ENCODE measurements at places on chromosomes 7 and 10. TPM values are rescaled to one million over a fixed set of nuclear protein-coding genes. Genes with fewer than 3 reads are reported as not detected.

GJD4 gene
- total RNA-seq = not detected

GRCh38 chr10:68261132-68261856 is 29.4 kb upstream of the ATOH7 start:
- H3K27ac ChIP-seq = no peak overlapping the region
- H3K4me1 ChIP-seq = no peaks in the 10 kb centered on the region
- no peaks in the 10 kb centered on the region for H3K27me3 ChIP-seq
- no peak overlapping the region for H3K4me3 ChIP-seq
- no peaks in the 10 kb centered on the region for H3K36me3 ChIP-seq

DNA sequence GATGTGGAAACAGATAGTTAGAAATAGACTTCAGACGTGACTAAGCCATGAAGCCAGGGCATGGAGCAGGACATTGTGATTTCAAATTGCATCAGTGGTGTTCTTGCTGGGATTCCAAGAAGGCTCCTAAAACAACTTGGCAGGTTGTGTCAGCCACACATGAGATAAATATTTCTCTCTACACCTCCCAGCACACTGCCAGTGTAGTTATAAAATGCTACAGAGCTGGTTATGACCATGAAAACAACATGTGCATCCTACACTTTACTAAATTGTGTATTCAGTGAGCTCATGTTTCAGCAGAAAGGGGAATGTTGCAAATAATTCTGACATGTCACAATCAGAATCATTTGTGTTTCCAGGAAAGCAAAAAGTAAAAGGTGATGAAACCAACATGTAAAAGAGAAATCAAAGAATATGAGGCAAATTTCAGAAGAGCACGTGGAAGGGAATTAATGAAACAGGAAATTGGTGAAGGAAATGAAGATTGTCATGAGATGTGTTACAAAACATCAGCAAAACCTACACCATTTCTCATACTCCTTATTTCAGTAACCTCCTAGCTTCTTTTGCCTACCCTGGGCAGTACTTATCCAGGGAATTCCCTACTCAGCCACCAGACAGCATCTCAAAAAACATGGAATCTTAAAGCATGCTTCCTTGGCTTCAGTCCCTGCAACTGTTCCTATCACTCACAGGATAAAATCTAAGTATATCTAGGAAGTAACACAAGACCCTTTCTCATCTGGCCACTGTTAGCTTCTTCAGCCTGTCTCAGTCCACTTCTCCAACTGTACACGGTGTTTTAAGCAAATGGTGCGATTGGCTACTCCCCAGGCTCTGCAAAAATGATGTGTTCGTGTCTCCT is 5.8 kb upstream of the CYP3A7 start:
- H3K27ac ChIP-seq = no peak overlapping the region
- H3K4me3 ChIP-seq = no peak overlapping the region
- no peaks in the 10 kb centered on the region for H3K36me3 ChIP-seq
- H3K4me1 ChIP-seq = no peaks in the 10 kb centered on the region

DNA sequence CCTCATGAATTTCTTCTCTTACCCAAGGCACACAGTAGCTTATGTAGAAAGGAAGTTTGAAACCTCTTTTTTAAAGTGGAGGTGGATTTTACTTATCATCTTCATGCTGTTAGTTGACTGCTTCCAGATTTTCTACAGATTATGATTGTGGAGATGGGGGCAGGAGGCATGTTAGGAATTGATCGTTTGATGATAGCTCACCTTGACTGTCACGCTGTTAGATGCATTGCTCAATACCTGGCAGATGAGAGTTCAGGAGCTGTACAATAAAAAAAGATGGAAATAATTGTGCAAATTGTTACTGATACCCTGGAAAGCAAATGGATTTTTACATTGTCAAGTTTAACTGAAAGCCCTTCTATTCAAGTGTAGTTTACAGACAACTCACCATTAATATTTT is 340.3 kb downstream of the PLXDC2 start:
- H3K4me1 ChIP-seq = peaks cover 8% of the 10 kb centered on the region
- DNase-seq = no peak
- no peaks in the 10 kb centered on the region for H3K36me3 ChIP-seq
- H3K27me3 ChIP-seq = no peaks in the 10 kb centered on the region

DNA sequence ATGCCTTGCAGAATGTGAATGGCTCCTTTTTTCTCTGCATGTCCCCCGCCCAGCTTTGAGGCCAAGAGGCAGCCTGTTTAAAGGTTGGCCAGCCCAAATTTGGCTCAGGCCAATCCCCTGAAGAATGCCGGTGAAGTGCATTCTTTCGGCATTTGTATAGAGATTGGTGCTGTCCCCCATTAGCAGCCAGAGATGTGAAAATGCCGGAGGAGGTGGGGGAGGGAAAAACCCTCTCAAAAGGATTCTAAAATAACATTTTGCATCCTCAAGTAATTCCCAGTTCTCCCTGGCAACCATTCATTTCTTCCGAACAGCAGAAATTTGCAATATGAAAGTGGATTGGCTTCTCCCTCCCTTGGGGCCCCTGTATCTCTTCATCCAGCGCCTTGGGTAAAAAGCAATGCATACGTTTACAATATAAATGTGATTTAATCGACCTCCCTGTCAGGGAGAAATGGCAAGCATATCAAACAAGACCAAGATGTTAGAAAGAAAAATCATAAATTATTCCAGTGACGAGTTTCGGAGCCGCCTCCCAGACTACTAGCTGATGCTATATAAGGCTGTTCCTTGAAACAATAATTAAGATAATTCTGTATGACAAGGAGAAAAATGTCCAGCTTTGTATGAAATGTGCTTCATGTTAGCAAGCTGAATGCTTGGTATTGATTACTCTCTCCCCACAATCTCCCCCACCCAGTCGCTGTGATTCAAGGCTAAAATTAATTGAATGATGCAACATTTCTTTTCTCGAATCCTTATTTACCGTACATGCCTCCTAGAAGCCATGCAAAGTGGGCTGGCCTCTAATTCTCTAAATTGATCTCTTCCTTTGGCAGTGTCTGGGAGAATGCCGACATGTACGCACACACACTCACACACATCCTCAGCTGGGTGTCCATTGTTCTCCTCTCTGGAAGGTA is 323.7 kb downstream of the RPS24 start:
- peaks cover 57% of the 10 kb centered on the region for H3K4me1 ChIP-seq
- no peaks in the 10 kb centered on the region for H3K36me3 ChIP-seq
- H3K4me3 ChIP-seq = peak overlapping the region; percentile 30
- H3K27me3 ChIP-seq = no peaks in the 10 kb centered on the region

DNA sequence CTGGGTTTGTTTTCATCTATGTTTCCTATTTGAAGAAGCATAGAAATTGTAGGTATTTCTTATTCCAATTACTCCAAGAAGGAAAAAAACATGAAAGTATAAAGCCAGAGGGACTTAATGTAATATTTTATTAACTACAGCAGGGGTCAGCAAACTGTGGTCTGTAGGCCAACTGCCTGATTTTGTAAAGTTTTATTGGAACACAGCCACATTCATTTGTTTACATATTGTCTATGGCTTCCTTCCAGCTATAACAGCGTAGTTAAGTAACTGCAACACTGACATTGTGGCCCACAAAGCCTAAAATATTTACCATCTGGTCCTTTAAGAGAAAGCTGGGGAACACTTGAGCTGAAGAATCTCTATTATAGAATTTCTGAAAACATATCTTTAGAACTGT is 306.2 kb downstream of the BICC1 start:
- no peak for DNase-seq
- H3K27ac ChIP-seq = no peak overlapping the region
- H3K36me3 ChIP-seq = no peaks in the 10 kb centered on the region
- H3K4me1 ChIP-seq = no peaks in the 10 kb centered on the region

DLX6 gene
- not detected for total RNA-seq

WDR37 gene
- 11.6 TPM for total RNA-seq

- no peak for DNase-seq
- no peaks in the 10 kb centered on the region for H3K27me3 ChIP-seq
Observed at GRCh38 chr10:6778992-6779701, 199.1 kb upstream of the PRKCQ start.

GRCh38 chr10:348456-348855 is 213.2 kb downstream of the ZMYND11 start:
- H3K27me3 ChIP-seq = no peaks in the 10 kb centered on the region
- no peaks in the 10 kb centered on the region for H3K36me3 ChIP-seq
- no peaks in the 10 kb centered on the region for H3K4me1 ChIP-seq
- no peak for DNase-seq
- no peak overlapping the region for H3K4me3 ChIP-seq

- peak; percentile 40 for DNase-seq
- H3K36me3 ChIP-seq = no peaks in the 10 kb centered on the region
- peaks cover 14% of the 10 kb centered on the region for H3K4me1 ChIP-seq
- no peak overlapping the region for H3K4me3 ChIP-seq
- H3K27me3 ChIP-seq = no peaks in the 10 kb centered on the region
Observed at GRCh38 chr10:96255549-96256333, 15.6 kb downstream of the BLNK start.

BLVRA gene
- 24.6 TPM for total RNA-seq

NAT16 gene
- not detected for total RNA-seq

- H3K27me3 ChIP-seq = no peaks in the 10 kb centered on the region
- no peak for DNase-seq
- no peak overlapping the region for H3K27ac ChIP-seq
- H3K36me3 ChIP-seq = no peaks in the 10 kb centered on the region
- H3K4me1 ChIP-seq = no peaks in the 10 kb centered on the region
Observed at GRCh38 chr7:28107960-28108359, 72.6 kb downstream of the JAZF1 start.

DNA sequence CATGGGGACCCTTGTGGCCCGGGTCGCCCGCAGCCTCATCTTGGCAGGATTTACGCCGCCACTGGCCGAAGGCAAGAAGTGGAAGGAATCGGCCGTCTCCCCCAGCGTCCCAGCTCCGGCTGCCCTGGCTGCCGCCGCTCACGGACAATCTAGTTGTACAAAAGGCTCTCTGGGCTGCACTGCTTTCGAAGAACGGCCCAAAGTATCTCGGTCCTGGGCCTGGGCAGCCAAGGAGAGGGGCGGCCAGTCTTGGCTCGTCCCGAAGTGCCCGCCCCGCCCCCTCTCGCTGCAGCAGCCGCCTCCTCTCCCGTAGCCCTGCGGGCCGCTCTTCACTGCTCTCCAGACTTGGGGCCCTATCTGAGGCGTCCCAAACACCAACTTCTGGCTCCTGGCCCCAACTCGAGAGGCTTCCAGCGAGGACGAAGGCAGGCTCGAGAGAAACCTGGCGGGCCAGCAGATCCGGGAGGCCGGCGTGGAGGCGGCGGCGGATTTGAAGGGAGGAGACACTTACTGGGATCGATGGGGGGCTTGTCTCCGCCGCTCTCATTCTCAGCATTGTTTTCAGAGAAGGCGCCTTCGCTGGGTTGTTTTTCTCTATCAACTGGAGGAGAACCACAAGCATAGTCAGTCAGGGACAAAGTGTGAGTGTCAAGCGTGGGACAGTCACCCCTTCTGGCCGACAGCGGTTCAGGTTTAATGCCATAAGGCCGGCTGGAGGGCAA is 809 bp downstream of the HOXA9 start:
- H3K27me3 ChIP-seq = peaks cover 100% of the 10 kb centered on the region
- DNase-seq = peak; percentile 87
- no peaks in the 10 kb centered on the region for H3K36me3 ChIP-seq
- peak overlapping the region; percentile 12 for H3K4me3 ChIP-seq
- no peaks in the 10 kb centered on the region for H3K4me1 ChIP-seq

TMEM26 gene
- total RNA-seq = not detected

- DNase-seq = no peak
- no peak overlapping the region for H3K4me3 ChIP-seq
- H3K36me3 ChIP-seq = no peaks in the 10 kb centered on the region
- H3K27me3 ChIP-seq = no peaks in the 10 kb centered on the region
- no peak overlapping the region for H3K27ac ChIP-seq
Observed at GRCh38 chr7:90739716-90740115, 143.6 kb downstream of the CDK14 start.

- H3K4me3 ChIP-seq = no peak overlapping the region
- DNase-seq = no peak
- H3K4me1 ChIP-seq = peaks cover 6% of the 10 kb centered on the region
- H3K36me3 ChIP-seq = no peaks in the 10 kb centered on the region
Observed at GRCh38 chr10:111243126-111243525, 166.3 kb downstream of the ADRA2A start.

DNA sequence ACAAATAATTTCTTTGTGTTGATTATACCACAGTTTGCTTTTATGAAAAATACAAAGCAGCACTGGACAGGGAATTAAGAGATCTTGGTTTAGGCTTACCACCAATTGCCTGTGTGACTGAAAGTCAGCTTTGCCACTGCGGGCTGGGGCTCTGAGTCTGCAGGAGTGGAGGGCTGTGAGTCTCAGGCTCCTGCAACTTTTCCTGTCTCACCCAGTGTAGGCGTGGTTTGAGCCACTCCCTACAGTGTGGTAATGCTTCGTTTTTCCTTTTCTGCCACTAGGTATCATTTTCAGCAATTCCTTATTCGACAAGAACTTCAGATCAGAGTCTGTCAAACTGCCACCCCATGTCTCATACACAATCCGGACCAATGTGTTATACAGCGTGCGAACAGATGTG is 180.6 kb downstream of the ABCA13 start:
- H3K27me3 ChIP-seq = no peaks in the 10 kb centered on the region
- DNase-seq = no peak
- H3K27ac ChIP-seq = no peak overlapping the region
- no peaks in the 10 kb centered on the region for H3K4me1 ChIP-seq
- H3K36me3 ChIP-seq = no peaks in the 10 kb centered on the region
- H3K4me3 ChIP-seq = no peak overlapping the region

- H3K4me3 ChIP-seq = no peak overlapping the region
- peaks cover 14% of the 10 kb centered on the region for H3K4me1 ChIP-seq
- H3K27ac ChIP-seq = no peak overlapping the region
- H3K27me3 ChIP-seq = peaks cover 41% of the 10 kb centered on the region
- H3K36me3 ChIP-seq = no peaks in the 10 kb centered on the region
Observed at GRCh38 chr7:32293833-32294232, 196.3 kb downstream of the LSM5 start.

- H3K36me3 ChIP-seq = no peaks in the 10 kb centered on the region
- H3K27ac ChIP-seq = no peak overlapping the region
- DNase-seq = no peak
Observed at GRCh38 chr7:114670676-114671075, 251.2 kb upstream of the MDFIC start.

DNA sequence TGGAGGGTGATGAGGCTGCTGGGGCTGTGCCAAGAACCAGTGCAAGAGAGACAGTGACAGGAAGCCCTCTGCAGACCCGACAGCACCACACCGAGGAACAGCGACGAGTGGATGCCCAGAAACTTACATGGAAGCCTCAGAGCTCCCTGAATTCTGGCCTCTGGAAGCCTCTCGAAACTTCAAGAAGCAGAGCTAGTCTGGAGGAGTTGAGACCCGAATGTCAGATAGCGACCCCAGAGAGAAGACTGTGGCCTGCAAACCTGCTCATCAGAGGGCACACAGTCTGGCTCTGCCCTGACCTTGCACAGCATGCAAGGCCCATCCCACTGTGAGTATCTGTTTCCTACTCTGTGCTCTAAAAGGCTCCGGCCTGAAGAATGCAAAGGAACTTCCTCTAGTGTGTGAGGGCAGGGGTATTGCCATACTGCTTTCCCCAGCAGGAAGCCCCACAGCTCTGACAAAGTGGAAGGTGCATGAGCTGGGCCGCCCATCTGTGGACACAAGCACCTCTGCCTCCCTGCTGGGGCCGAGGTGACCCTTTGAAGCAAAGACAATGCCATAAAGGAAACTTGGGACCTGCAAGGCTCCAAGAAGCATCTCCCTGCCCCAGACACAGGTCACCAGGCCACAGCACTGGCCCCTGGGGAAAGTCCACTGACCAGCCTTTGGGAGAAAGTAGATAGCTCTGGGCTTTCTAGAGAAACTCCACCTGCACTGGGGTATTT is 10.5 kb upstream of the C10orf71 start:
- no peak overlapping the region for H3K4me3 ChIP-seq
- H3K36me3 ChIP-seq = no peaks in the 10 kb centered on the region
- no peak overlapping the region for H3K27ac ChIP-seq
- no peak for DNase-seq
- no peaks in the 10 kb centered on the region for H3K4me1 ChIP-seq
- no peaks in the 10 kb centered on the region for H3K27me3 ChIP-seq

OR6B1 gene
- not detected for total RNA-seq
